ENCODE measurements at places on chromosomes 11 and 22.

DNA sequence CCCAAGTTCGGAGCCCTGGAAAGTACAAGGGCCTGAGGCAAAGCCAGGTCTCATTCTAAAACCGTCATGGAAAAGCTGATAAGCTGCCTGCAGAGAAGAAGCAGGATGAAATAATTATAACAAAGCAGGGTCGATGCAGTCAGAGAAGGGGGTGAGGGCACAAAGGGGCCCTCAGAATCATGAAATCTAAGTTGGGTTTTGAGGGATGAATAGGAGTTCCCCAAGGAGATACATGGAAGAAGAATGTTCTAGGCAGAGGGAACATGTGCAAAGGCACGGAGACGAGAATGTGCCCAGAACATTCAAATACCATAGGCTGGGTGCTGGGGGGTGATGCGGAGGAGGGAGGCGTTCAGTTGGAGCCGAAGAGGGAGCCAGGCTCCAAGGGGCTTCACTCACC is 25.0 kb downstream of the IGLL1 start:
- DNase-seq = no peak

GRCh38 chr11:19025481-19026406 is 34.8 kb downstream of the MRGPRX2 start:
- no peak for DNase-seq

DNA sequence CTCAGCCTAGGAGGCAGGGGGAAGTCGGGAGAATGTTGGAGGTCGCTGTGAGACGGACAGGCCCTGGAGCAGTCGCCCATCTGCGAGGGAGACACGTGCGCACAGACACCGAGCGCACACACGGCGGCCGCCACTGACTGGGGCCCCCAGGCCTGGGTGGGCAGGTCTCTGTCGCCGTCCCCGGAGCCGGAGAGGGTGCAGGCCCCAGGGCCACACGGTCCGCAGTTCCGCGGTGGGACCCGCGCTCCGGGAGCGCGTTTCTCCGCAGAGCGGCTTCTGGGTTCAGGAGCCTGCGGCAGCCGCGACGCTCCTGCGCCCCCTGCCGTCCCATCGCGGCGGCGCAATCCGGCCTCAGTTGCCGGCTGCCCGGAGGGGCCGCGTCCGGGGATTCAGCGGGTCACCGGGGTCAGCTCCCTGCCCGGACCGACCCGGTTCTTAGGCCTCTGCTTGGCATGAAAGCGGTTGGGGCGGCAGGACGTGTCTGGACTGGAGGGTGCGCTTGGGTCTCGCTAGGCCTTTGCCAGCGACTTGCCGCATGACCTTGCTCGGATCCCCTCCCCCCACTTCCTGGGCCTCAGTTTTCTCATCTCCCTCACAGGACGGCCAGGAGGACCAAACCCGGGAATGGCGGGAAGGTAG is 31.2 kb downstream of the PDE2A start:
- no peak for DNase-seq

DNA sequence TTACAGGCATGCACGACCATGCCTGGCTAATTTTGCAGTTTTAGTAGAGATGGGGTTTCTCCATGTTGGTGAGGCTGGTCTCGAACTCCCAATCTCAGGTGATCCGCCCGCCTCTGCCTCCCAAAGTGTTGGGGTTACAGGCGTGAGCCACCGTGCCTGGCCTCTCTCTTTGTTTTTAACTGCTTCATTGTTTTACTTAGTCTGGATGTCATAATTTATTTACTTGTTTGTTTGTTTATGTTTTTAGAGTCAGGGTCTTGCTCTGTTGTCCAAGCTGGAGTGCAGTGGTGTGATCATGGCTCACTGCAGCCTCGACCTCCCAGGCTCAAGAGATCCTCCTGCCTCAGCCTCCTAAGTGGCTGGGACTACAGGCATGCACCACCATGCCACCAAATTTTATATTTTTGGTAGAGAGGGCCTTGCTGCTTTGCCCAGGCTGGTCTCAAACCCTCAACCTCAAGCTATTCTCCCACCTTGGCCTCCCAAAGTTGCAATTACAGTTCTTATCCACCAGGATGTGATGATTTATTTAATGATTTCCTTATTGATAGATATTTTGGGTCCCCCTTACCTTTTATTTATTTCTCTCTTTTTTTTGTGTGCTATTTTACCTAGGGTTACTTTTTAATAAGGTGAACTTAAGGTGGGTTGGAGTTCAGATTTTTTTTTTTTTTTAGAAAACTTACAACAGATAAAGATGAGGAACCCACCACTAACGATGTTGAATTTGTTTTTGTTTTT is 52.6 kb upstream of the ADA2 start:
- DNase-seq = no peak

DNA sequence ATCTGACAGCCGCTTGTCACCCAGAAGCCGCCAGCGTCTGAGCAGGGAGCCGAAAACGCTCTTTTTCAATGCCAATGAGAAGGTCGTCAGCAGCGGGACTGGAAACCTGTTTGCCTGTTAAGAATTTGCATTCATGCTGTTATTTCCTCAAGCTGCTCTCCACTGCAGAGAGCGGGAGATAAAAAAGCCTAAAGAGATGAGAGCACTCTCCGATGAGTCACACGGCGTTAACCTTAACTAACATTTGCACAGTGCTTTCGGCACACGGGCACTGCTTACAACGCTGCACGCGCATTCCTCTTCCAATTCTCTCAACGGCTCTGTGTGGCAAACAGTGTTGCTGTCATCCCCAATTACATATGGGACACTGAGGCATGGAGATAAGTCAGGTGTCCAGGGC is 40.0 kb upstream of the RTL6 start:
- DNase-seq = no peak

- peak; percentile 52 for DNase-seq
These were observed 31.4 kb downstream of the CREB3L1 start for GRCh38 chr11:46308631-46309419.

GRCh38 chr22:17789379-17790200 is 15.3 kb upstream of the BID start:
- no peak for DNase-seq

DNA sequence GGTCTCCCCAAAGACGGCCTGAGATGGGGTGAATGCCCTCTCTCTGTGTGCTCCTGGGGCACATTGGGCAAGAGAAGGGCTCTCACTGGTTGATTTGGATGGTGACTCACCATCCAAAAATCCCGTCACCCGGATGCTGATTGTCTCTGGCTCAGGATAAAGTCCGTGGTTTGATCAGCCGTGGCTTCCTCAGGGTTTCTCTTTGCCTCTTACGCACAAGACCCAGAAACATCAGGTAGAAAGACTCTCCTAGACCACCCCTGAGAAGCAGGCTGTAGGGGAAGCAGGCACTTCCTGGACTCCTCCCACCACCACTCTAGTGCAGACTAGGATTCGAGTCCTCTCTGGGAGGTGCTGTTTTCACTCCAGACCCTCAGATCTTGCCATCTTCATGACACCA is 176.1 kb upstream of the NCAM1 start:
- DNase-seq = no peak

GRCh38 chr22:38941488-38941987 is 15.9 kb upstream of the APOBEC3A start:
- DNase-seq = no peak

DNA sequence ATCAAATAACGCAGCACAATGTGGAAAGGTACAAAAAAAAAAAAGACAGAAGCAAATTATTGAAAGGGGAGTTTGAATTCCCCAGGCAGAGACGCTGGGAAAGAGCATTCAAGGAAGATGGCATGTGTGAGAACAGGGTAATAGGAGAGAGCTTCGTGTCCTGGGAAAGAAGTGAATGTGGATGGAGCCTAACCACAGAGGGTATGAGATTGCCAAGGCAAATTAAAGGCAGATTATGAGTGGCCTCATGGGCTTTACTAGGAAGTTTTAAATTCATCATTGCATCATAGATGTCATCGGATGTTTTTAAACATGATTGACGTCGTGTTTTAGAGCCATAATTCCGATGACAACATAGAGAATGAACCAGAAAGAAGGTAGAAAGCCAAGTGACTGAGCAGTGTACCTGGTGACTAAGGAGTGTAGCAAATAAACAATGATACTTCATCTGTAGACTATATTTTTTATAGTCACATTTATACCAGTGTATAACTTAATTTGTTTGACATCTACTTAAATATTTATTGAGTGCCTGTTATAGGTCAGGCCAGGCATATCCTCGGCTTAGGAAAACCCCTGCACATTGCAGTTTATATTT is 151.4 kb downstream of the MSANTD4 start:
- no peak for DNase-seq

DNA sequence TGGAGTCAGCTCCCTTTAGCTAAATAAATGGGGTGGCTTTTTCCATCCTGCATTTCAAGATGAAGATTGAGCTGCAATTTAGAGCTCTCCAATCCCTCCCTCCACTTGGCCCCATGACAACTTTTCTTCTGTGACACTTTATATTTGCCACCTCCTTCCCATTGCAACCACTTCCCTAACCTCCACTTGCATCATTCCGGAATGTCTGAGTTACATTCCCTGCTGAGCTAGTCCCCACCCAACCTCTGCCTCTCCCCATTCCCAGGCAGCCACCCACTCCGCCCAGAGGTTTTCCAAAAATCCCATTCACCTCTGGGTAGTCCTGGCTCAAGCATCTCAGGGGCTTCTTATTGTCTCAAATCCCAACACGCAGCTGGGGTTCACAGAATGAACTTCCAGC is 24.7 kb downstream of the PC start:
- no peak for DNase-seq

DNA sequence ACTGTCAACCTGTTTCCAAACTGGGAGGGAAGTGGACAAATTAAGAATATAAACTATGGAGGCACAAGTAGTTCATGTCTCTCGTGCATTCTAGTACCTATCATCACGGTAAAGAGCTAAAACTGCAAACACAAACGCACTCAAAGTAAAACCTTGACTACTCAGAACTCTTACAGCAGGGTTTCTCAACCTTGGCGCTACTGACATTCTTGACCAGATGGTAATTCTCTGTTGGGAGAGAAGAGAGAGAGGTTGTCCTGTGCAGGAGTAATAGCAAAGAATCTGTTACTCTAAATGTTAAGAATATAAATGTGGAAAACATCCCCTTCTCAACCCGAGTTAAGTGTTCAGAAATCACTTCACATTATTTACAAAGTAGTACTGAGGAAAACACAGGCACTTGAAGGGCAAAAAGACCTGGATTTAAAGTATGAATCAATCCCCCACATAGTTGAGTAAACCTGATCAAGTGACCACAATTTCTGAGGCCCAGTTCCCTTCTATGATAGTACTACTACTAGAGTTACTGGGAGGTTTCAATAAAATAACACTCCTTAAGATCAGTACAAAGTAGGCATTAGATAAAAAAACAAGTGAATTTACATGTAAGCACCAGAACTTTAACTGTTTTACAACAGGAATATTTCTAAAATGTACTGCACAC is 73.1 kb upstream of the ARHGAP32 start:
- DNase-seq = no peak

DNA sequence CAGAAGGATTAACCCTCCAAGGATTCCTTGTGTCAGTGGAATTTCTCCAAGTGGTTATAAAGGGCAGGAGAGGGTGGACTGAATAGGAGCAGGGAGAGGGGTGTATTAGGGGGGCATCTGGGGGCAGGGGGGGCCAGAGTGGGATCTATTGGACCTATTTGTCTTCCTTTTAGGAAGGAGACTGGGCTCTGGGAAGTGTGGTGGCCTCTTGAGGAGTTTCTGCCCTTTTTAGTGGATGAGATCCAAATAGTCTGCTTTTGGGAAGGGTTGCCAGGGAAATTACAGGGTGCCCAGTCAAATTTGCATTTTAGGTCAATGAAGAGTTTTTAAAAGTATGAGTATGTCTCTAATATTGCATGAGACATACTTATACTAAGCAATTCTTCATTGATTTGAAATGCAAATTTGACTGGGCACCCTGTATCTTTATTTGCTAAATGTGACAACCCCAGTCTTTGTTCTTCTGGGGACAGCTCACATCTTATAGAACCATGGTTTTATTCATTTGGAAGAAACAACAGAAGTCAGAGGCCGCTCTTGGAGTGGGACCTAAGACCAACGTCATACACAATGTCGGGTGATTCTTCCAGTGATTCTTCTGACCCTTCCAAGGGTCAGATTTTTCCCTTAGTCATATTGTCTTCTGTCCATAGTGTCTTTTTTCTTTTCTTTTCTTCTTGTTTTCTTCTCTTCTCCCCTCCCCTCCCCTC is 429 bp upstream of the SLC22A6 start:
- DNase-seq = no peak

DNA sequence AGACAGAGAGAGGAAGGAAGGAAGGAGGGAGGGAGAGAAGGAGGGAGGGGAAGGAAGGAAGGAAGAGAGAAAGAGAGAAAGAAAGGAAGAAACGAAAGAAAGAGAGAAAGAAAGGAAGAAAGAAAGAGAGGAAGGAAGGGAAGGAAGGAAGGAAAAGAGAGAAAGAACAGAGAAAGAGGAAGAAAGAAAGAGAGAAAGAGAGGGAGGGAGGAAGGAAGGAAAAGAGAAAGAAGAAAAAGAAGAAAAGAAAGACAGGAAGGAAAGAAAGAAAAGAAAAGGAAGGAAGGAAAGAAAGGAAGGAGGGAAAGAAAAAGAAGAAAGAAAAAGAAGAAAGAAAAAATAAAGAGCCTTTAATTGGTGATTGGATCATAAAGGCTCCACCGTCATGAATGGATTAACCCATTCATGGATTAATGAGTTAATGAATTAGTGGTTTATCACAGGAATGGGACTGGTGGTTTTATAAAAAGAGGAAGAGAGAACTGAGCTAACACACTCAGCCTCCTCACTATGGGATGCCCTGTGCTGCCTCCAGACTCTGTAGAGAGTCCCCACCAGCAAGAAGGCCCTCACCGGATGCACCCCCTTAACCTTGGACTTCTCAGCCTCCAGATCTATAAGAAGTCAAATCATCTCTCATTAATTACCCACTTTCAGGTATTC is 9.0 kb upstream of the PLAAT2 start:
- no peak for DNase-seq

DNA sequence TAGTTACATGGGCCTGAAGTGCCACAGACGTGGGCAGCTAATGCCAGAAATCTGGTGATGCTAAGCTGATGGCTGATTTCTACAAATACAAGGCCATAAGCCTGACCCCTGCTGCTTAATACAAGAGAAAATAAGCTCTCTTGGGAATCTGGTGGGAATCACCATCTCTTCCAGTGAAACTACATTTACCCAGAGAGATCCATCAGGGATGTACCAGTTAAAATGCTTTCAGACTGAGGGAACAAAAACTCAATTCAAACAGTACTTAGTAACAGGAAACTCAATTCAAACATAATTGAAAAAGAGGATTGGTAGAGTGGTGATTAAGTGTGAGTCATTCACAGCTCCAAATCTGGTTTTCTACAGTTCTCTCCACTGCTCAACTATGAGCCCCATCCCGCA is 1.7 kb upstream of the CAVIN3 start:
- peak; percentile 60 for DNase-seq

DNA sequence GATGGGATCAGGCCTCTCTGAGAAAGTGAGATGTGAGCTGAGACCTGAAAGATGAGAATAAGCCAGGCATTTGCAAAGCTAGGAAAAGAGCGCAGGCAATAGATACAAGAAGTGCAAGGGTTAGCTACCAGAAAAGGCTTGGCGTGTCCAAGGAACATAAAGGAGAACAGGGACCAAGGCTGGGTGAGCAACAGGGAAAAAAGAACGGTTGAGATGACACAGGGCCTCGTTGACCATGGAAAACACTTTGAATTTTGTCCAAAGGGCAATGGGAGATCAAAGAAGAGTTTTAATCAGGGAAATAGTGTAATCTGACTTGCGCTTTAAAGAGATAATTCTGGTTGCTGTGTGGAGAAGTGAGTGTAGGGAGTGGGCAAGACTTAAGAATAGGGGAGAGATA is 35.0 kb downstream of the RAB30 start:
- no peak for DNase-seq

GRCh38 chr11:48125866-48126265 is 90.7 kb upstream of the OR4B1 start:
- no peak for DNase-seq

- DNase-seq = peak; percentile 9
These were observed 39.0 kb downstream of the BMAL1 start for GRCh38 chr11:13316528-13316961.
